ENCODE measurements at places on chromosomes 11 and 22.
A peak's percentile ranks its signal among the peaks of the same experiment; 100 is the strongest.

DNA sequence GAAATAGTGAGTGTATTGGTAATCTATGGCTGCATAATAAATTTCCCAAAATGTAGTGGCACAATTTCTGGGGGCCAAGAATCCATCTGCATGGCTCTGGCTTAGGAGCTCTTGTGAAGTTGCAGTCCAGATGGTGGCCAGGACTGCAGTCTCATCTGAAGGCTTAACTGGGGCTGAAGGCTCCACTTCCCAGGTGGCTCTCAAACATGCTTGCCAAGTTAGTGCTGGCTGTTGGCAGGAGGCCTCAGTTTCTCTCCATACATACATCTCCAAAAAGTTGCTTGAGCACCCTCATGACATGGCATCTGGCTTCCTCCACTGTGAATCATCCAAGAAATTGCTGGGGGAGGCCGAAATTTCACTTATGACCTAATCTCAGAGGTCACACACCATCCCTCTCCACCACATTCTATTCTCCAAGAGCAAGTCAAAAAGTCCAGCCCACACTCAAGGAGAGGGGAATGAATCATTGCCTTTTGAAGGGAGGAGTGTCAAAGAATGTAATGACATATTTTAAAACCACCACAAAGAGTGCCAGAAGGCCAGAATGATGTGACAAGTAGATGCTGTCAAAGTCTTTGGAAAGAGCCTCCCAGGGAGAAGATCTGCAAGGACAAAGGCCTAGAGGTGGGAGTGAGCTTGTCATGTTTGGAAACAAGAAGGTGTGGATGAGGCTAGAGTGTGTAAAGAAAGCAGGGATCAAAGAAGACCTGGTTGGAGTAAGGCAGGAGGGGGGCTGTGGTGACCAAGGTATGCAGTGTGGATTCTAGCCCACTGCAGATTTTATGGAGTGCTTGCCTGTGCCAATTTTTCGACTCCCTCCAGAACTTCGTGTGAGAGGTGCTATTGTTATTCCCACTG is 566.2 kb downstream of the MIAT start:
- DNase-seq: no peak

GRCh38 chr11:118640332-118641154 is 33.1 kb downstream of the PHLDB1 start:
- no peak for DNase-seq

GRCh38 chr11:93017821-93018690 is 48.6 kb downstream of the MTNR1B start:
- no peak for DNase-seq

DNA sequence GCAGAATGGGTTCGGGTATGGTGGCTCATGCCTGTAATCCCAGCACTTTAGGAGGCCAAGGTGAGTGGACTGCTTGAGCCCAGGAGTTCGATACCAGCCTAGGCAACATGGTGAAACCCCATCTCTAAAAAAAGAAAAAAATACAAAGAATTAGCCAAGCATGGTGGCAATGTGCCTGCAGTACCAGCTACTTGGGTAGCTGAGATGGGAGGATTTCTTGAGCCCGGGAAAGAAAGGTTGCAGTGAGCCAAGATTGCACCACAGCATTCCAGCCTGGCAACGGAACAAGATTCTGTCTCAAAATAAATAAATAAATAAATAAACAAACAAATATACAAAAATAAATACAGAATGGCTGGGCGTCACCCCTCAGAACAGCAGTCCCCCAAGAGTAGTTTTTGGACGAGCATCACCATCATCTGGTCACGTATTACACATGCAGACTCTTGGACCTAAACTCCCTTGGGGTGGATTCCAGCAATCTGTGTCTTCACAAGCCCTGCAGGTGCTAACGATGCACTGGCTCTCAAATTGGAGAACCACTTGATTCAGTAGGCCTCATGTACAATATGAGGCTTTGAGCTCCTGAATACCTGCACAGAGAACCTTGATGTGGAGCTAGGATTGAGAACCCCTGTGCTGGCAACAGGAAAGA is 33.5 kb downstream of the CLMP start:
- no peak for DNase-seq

- no peak for DNase-seq
These were observed 15.0 kb upstream of the SORL1 start for GRCh38 chr11:121437018-121437685.

GRCh38 chr11:34213366-34213765 is 107.9 kb downstream of the NAT10 start:
- no peak for DNase-seq

- DNase-seq: no peak
These were observed 254.5 kb upstream of the NARS2 start for GRCh38 chr11:78829146-78829545.

DNA sequence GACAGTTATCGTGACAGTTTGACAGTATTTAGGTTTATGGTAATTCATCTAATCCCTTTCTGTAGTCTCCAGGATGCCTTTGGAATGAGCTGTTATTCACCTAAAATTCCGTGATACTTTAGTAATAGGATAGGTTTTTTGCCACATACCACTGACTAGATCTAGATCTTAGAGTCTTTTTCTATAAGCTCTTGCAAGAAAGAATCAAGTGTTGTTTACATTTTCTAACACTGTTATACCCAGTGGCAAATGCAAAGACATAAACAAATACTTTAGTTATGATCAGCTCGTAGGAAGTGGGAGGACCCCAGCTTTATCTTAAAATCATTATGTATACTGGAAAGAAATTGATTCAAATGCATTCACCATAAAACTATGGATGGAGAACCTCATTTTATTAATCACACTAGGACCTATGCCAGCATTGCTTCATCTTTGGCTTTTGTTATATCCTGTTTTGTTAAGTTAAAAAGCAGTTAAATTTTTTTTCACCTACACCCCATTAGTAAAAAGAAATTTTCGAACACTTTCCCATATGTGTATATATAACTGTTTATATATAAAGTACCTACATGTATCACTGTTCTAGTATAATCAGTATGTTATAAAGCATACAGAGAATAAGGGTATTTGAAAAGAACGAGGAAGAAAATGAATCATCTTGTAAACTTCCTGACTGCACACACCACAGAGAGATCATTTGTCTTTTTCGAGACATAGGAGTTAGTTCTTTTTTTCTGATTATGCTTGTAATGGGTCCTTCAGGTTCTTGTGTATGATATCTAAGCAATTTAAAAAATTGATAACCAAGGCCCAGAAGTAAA is 60.9 kb downstream of the PDHX start:
- no peak for DNase-seq

DNA sequence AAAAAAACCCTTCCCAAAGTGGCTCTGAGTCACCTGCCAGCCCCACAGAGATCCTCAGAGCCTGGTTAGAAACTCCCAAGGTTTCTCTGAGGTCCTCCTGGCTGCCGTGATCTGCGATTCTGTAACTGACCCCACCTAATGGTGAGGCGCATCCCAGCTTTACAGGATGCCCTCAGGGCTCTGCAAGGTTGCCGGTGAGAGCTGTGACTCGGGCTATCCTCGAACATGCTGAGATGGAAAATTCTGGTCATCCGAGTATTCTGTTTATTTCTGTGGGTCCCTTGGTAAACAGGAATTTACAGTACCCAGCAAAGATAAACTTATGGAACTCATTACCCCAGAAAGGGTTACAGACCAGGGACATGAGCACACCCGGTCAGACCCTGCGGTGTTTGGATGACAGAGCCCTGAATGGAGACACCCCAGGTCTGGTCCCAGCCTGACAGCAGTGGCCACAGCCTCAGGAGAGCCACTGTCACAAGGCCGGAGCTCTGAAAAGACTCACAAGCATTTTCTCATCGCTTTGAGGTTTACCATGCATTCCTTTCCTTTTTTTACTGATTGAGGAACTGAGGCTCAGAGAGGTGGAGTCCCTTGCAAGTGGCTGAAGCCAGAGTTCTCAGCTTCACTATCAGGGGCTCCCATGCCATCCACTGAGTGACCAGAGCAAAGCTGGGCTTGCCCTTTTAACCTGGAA is 22.2 kb downstream of the LIF start:
- no peak for DNase-seq

DNA sequence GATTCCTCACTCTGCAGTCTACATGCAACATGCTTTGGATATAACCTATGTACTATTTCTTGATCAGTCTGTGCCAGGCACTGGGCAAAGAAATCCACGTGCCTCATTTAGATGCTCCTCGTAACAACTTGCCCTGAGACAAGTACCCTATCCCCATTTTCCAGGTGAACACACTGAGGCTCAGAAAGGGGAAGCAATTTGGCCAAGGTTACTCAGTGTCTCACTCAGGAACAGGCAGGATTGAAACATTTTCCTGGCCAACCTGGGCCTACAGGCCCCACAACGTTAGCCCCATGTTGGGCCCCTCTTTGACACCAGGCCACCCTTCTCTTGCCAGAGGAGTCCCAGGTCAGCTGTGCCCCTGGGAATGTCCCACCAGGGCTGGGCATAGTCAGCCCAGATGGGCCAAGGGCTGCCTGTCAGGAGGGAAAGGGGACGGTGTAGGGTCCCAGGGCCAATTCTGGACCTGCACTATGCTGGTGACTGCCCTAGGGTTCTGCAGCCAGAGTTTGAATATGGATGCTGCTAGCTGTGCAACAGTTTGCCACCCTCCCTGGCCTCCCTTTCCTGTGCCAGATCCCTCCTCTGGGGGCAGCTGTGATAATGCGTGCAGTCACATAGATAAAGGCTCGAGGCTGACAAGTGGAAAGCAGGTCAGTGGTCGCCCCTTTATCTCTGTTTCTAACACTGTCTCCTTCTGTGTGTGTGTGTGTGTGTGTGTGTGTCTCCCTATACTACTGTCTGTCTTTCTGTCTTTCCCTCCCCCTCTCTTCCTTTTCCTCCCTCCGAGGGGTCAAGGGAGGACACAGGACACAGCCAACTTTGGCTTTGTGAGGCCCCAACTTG is 10.4 kb upstream of the EMID1 start:
- no peak for DNase-seq

- DNase-seq: no peak
These were observed 2.5 kb upstream of the OR51B5 start for GRCh38 chr11:5345831-5346230.

- no peak for DNase-seq
These were observed 57.8 kb downstream of the BRD1 start for GRCh38 chr22:49769691-49770546.

GRCh38 chr11:1967641-1968225 is 20.6 kb downstream of the MRPL23 start:
- no peak for DNase-seq

- DNase-seq: no peak
These were observed 75.8 kb downstream of the CD44 start for GRCh38 chr11:35214792-35215193.

- peak; percentile 50 for DNase-seq
These were observed 6.2 kb downstream of the MRGPRD start for GRCh38 chr11:68974421-68975194.

DNA sequence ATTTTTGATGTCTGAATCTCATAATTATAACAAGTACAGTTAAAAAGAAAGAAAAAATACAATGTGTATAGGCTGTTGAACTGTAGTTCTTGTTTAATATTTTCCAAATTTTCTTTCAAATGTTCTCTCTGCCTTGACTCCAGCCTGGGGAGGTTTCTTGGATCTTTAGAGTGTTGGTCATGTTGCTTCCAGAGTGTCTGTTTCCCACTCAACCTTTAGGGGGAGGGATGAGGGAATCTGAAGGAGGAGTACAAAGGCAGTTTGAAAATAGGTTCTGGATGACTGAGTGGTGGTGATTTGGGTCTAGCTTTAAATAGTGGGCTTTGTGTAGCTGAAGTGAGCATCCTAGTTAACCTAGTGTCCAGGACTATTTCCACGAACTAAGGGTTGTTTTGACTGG is 2.0 kb downstream of the CTNND1 start:
- DNase-seq: no peak

- DNase-seq: no peak
These were observed 2.3 kb downstream of the SCUBE2 start for GRCh38 chr11:9089061-9089460.

- DNase-seq: peak; percentile 52
These were observed 221.9 kb upstream of the TBCEL start for GRCh38 chr11:120801801-120802689.

DNA sequence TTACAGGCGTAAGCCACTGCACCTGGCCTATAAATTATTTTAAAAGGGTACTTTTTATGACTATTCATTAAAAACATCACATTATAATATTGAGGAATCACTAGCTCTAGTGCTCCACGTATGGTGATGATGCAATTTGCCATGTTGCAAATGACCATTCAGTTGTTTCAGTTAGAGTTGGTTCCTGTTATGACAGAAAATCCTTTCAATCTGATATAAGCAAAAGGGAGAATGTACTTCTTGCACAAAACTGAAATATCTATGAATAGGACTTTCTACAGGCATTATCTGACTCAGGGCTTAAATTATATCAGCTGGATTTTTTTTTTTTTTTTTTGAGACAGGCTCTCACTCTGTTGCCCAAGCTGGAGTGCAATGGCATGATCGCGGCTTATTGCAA is 45.6 kb upstream of the RRM1 start:
- DNase-seq: no peak

- DNase-seq: no peak
These were observed 12.9 kb downstream of the DPP3 start for GRCh38 chr11:66493130-66493529.

GRCh38 chr22:22099833-22100812 is 117.5 kb upstream of the TOP3B start:
- no peak for DNase-seq

DNA sequence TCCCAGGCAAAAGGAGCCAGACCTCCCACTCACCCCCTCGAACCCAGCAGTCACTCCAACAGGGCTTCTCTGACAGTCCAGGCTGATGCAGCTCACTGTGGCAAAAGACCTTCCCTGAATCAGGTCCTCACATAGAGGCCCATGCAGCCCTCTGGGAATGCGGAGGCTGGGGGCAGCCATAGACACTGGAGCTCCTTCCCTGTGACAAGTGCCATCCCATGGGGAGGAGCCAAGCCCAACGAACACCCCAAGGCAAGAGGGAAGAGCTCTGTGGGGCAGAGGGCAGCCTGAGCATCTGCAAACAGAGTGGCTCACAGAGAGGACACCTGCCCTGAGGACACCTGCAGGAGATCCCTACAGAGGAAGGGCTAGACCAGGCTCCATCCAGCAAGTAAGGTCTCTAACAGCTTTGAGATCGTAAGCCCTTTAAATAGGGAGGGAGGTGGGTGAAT is at the start of gene LINC01488:
Gene LINC01488 (plus strand): TSS at position 271 of the 452 bp plus-strand sequence.
- no peak for DNase-seq

GRCh38 chr22:17576470-17576869 is 13.2 kb downstream of the SLC25A18 start:
- no peak for DNase-seq

DNA sequence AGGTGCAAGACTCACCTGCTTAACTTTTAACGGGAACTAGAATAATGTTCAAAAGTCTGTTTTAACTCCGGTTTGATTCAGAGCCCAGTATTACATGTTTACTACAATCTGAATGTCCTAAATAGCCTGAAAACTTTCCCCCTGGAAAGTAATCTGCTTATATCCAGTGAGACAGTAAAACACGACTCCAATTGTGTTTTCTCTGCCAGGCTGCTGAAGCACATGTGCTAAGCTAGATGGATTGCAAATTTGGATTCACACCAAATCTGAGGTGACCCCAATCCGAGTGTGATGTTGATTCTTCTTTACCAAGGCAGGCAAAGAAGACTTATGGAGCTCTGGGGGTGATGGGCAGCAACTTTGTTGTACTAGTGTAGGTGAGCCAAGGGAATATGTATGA is 158.7 kb upstream of the PDGFD start:
- no peak for DNase-seq

DNA sequence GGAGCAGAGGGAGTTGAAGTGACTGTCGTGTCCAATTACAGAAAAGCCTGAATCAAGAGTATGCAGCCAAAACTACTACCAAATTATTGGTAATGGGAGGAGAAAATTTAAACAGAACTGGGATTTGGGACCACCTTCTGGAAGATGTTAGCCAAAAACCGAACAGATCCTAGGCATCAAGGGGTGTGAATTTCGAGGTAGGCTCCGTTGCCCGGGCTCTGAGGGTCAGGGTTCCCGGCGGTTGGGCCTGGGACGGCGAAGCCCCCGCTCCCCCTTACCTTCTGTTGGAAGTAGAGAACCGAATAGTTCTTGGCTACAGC is 313 bp downstream of the PRCP start:
- DNase-seq: no peak

Measured in GM19239 (cell line).